Spinal cord (tissue), 10 donors: ENCODE measurements at places on chromosomes 7 and 10. TPM values are rescaled to one million over a fixed set of nuclear protein-coding genes. Genes with fewer than 3 reads are reported as not detected.

GRCh38 chr10:3782451-3783315 is 2.3 kb downstream of the KLF6 start:
- H3K4me3 ChIP-seq: peak overlapping the region; percentile 87
- peak overlapping the region; percentile 98 for H3K27ac ChIP-seq
- no peaks in the 10 kb centered on the region for H3K27me3 ChIP-seq
- H3K36me3 ChIP-seq: peaks cover 30% of the 10 kb centered on the region
- peaks cover 48% of the 10 kb centered on the region for H3K4me1 ChIP-seq

Gene UTF1
- not detected for total RNA-seq

Gene TAS2R41
- total RNA-seq: not detected

DNA sequence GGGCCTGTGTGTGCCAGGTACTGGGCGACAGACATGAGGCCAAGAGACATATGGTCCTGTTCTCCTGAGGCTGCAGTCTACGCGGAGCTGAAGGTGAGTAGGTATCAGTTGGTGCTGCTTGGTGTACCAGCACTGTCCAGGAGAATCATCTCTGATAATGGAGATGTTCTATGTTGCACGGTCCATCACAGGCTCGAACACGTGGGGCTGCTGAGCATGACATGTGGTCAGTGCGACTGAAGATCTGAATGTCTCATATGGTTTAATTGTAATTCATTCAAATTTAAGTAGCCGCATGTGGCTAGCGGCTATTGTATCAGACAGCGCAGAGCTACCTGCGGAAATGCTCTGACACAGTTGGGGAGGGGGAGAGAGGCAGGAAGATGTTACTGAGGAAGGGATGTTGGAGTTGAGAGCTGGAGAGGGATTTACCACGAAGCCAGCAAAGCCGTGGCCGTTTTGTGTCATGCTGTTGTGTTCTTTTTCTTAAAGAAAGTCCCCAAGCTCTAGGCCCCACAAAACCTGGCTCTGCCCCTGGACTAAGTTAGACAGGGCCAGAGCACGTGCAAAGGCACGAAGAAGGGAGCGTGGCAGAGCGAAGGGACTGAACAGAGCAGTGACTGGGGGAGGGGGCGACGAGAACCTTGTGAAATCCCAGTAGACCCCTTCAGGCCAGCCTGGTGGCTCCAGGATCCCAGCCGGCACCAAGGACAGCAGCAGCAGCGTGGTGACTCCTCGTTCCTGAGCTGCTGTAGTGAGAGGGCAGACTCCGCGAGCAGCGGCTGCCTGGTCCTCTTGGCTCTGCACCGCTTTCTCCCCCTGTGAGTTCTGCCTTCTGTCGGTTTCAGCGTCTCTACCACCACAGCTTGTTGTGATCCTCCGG is 20.0 kb downstream of the SMKR1 start:
- H3K4me1 ChIP-seq: no peaks in the 10 kb centered on the region
- H3K27me3 ChIP-seq: peaks cover 7% of the 10 kb centered on the region
- no peak overlapping the region for H3K27ac ChIP-seq
- H3K36me3 ChIP-seq: no peaks in the 10 kb centered on the region

GRCh38 chr7:16135658-16136057 is 285.7 kb downstream of the CRPPA start:
- no peaks in the 10 kb centered on the region for H3K4me1 ChIP-seq
- no peaks in the 10 kb centered on the region for H3K27me3 ChIP-seq
- no peak for DNase-seq
- no peak overlapping the region for H3K4me3 ChIP-seq
- H3K36me3 ChIP-seq: no peaks in the 10 kb centered on the region

- DNase-seq: no peak
- H3K27me3 ChIP-seq: no peaks in the 10 kb centered on the region
- H3K36me3 ChIP-seq: no peaks in the 10 kb centered on the region
- no peaks in the 10 kb centered on the region for H3K4me1 ChIP-seq
- H3K4me3 ChIP-seq: no peak overlapping the region
These were observed 426.0 kb downstream of the TYW1 start for GRCh38 chr7:67422601-67423000.

DNA sequence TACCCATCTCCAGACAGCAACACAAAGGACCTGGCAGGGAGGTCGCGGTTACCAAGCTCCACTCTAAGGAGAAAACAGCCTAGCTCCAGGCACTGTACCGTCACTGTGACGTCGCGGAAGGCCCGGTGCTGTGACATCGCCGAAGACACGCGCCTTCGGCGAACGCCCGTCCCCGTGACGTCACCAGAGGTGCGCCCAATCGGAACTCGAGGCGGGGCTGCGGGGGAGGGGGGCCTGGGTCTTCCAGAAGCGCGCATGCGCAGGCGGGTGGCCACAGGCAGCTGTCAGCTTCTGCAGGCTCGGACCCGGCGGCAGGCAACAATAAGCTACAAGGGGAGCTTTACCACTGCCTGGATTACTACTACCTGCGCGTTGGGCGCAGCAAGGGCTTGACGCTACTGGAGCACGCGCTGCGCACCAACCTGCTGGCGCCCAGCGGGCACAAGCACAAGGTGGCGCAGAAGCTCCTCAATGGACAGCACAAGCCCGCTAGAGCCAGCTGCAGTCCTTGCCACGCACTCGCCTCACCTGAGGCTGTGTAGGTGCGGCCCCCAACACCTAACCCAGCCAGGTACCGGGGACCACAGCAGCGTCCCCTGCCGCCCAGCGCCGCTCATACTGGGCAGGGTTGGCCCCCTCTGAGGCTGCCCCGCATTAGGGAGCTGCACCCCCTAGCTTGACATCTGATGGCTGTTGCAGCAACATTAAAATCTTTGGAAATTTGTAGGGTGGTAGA is 208.4 kb downstream of the TPST1 start:
- peaks cover 19% of the 10 kb centered on the region for H3K4me1 ChIP-seq
- H3K4me3 ChIP-seq: peak overlapping the region; percentile 52
- peak; percentile 57 for DNase-seq
- peak overlapping the region; percentile 4 for H3K27ac ChIP-seq
- H3K27me3 ChIP-seq: no peaks in the 10 kb centered on the region

Gene ST8SIA6
- total RNA-seq: 15.0 TPM

Gene SAP25
- total RNA-seq: 1.9 TPM

DNA sequence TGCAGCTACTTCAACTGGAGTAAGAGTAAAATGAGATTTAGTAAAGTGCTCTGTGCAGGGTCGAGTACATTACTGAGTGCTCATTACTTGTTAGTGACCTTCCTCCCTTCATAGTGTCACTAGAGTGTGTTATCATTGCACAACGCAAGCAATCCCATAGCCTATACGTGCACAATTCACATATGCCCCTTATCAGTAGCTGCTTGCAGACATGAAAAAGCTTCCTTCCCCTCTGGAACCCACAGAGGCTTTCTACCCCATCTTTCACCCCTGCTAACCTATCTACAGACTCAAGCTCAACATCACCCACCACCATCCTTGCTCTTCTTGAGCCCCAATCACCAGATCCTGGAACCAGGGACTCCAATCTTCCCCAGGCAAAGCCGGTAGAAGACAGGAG is 59.3 kb downstream of the C7orf25 start:
- no peak overlapping the region for H3K4me3 ChIP-seq
- no peaks in the 10 kb centered on the region for H3K27me3 ChIP-seq
- no peak for DNase-seq
- H3K27ac ChIP-seq: peak overlapping the region; percentile 15

GRCh38 chr10:372566-372965 is 237.3 kb downstream of the ZMYND11 start:
- no peaks in the 10 kb centered on the region for H3K27me3 ChIP-seq
- DNase-seq: no peak
- H3K4me1 ChIP-seq: peaks cover 45% of the 10 kb centered on the region
- no peak overlapping the region for H3K4me3 ChIP-seq

GRCh38 chr10:76543655-76544054 is 1094.0 kb downstream of the KCNMA1 start:
- H3K27me3 ChIP-seq: no peaks in the 10 kb centered on the region
- peaks cover 4% of the 10 kb centered on the region for H3K4me1 ChIP-seq
- H3K4me3 ChIP-seq: no peak overlapping the region
- no peaks in the 10 kb centered on the region for H3K36me3 ChIP-seq
- no peak overlapping the region for H3K27ac ChIP-seq

DNA sequence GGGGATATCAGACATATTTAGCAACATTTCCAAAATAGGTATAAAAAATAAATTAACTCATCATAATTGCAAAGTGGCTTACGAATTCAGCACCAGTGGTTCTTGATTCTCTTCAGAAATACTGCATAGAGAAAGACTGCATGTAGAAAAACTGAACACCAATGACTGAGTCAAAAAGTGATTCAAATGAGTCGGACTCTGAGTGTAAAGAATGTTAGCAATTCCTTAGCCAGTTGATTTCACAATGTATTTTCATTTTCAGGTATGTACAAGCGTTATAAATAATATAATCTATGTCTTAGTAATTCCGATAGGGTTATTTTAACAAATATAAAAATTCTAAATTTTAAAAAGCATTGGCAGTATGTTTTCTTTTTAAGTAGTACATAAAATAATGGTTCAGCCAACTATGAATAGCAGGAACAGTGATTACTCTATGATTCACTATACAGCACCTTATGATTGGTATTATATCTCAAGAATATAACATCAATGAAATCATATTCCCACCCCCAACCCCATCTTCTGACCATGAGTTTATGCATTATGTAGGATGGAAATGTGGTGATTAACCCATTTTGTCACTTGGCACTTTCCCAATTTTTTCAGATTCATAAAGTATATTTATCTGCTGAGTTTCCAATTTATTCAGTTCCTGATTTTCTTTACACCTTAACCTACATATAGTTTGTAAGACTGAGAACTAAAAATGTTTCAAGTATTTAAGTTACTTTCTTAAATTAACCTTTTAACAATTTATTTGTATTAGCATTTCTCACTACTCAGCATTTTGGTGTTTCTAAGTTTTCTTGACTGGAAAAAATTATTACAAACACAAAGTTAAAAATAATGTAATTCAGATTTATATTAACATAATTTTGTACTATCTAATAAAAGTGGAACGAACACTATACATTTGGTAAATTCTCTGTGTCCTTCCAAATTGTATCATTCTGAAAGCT is 33.9 kb downstream of the DNAJC1 start:
- H3K4me1 ChIP-seq: no peaks in the 10 kb centered on the region
- DNase-seq: no peak

GRCh38 chr7:125450749-125451148 is 521.1 kb upstream of the POT1 start:
- no peak for DNase-seq
- no peaks in the 10 kb centered on the region for H3K4me1 ChIP-seq
- H3K27ac ChIP-seq: no peak overlapping the region

DNA sequence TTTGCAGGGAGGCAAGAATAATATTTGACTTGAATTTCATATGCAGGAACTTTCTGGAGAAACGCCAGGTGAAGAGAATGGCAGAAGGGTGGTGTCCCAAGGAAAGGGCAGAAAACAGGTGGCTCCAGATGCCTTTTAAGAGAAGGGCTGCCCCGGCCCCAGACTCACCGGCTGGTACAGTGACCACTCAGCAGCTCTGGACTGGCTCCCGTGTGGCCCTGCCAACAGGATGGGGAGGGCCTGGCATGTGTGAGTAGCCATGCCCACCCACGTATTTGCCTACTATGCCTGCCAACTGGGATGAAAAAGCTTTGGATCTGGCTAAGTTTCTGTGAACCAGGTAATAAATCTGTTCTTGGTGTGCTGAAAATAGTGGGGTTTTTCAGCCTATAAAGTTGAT is 159.5 kb downstream of the PRKAG2 start:
- no peak for DNase-seq
- peak overlapping the region; percentile 3 for H3K27ac ChIP-seq
- no peaks in the 10 kb centered on the region for H3K36me3 ChIP-seq
- no peaks in the 10 kb centered on the region for H3K27me3 ChIP-seq
- H3K4me3 ChIP-seq: no peak overlapping the region
- peaks cover 44% of the 10 kb centered on the region for H3K4me1 ChIP-seq

Gene CACNB2
- total RNA-seq: 32.7 TPM

DNA sequence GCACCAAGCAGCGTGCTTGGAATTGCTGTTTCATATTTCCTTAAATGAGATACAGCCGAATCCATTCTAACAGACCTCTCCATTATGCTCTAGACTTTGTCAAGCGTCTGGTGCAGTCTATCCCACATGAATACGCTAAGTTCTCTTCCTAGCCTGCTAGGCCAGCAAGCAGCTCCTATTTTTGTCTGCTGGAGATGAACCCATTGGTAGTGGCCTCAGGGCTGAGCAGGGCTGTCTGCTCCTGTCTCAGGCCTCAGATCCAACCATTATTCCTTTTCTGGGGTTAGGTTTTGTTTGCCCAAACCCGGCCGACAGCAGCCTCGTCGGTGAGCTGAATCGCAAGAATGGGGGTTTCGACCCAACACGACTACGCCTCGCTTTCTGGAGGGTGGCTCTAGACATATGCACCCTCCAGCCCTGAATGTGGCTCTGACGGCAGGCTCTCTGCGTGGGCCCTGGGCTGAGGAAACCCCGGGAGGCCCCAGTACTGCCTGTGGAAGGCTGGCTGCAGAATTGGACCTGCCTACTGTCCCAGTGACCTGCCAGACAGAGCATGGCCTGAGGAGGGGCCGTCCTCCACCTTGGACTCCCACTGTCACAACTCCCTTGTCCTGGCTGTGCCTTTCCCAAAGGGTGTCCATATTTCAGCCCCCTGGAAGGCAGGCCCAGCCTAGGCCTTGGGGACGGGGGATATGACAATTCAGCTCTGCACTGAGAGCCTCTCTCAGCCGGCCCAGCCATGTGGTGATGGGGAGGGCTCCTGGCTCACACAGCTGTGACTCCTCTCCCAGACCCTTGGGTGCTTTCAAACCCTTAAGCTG is 267.9 kb upstream of the TCERG1L start:
- no peak for DNase-seq
- no peaks in the 10 kb centered on the region for H3K36me3 ChIP-seq
- no peak overlapping the region for H3K4me3 ChIP-seq
- no peaks in the 10 kb centered on the region for H3K27me3 ChIP-seq

GRCh38 chr10:103555712-103556111 is 62.2 kb downstream of the NEURL1 start:
- no peaks in the 10 kb centered on the region for H3K27me3 ChIP-seq
- peaks cover 27% of the 10 kb centered on the region for H3K4me1 ChIP-seq
- peaks cover 2% of the 10 kb centered on the region for H3K36me3 ChIP-seq
- H3K27ac ChIP-seq: no peak overlapping the region

DNA sequence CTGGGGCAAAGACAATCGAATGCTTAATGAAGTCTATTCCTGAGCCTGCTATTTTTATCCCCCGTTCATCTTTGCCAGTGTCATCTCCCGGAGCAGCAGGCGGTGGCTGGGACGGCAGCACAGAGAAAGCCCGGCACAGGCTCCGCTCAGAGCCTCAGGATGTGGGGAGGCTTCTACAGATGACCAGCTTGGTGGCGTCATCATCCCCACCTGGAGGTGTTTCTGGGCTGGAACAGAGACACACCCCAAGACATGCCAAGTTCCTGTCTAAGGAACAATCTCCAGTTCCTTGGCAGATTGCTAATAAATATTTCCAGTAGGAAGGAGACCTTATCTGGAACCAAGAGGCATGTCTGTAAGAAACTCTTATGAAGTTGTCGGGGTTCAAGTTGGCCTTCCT is 552.4 kb upstream of the MGMT start:
- H3K4me3 ChIP-seq: no peak overlapping the region
- DNase-seq: no peak
- no peaks in the 10 kb centered on the region for H3K36me3 ChIP-seq
- no peak overlapping the region for H3K27ac ChIP-seq

- H3K36me3 ChIP-seq: no peaks in the 10 kb centered on the region
- H3K27ac ChIP-seq: no peak overlapping the region
- DNase-seq: no peak
These were observed 231.3 kb downstream of the LRMDA start for GRCh38 chr10:75662715-75663114.

Gene EPHB6
- total RNA-seq: 15.6 TPM

GRCh38 chr10:49164559-49165188 is 23.5 kb downstream of the TMEM273 start:
- H3K27me3 ChIP-seq: no peaks in the 10 kb centered on the region
- no peak overlapping the region for H3K4me3 ChIP-seq
- no peaks in the 10 kb centered on the region for H3K36me3 ChIP-seq
- DNase-seq: no peak

Gene HMX2
- total RNA-seq: not detected

Gene ITGB8
- 193 TPM for total RNA-seq
